ENCODE measurements at places on chromosomes 12 and 14.

GRCh38 chr12:48903363-48903981 is 21.8 kb downstream of the FKBP11 start:
- DNase-seq = no peak

- DNase-seq = peak; percentile 71
These were observed 5.8 kb downstream of the CTDSP2 start for GRCh38 chr12:57840726-57841125.

GRCh38 chr12:64694130-64695040 is 64.8 kb downstream of the GNS start:
- DNase-seq = peak; percentile 67

- DNase-seq = no peak
These were observed 507 bp upstream of the KRT73 start for GRCh38 chr12:52618866-52619265.

DNA sequence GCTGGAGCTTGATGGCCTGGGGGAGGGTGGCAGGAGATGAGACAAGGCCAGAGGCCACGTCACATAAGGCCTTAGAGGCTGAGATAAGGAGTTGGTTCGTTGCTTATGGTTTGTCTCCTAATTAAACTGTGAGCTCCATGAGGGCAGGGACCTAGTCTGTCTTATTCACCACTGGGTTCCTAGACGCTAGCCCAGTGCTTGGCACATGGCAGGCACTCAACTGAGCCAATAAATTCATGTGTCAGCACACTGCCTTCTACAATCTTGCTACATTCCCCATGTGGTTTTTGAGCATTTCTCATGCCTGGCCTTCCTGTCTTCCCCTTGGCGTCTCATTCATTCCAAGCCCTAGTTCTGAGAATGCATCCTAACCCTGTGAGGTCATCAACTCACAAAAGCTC is 92.5 kb upstream of the MED13L start:
- no peak for DNase-seq

GRCh38 chr12:119292893-119293630 is 41.5 kb upstream of the CCDC60 start:
- no peak for DNase-seq

GRCh38 chr12:31485571-31485970 is 105.4 kb downstream of the DENND5B start:
- no peak for DNase-seq

DNA sequence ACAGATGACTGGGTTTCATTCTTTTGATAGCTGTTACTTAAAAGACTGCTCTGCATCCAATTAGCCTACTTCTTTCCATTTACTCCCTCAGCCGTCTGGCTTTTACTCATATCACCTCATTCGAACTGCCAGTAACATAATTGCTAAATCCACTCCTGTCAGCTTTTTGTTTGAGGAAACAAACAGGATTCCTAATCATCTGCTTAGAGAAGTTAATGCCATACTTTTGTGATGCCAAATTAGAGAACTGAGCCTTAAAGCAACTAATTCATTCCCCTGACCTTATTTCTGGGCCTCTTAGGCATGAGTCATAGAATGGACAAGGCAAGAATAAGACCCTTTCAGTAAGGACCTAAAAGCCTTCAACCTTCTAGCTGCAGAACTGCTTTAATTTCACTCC is 2.9 kb downstream of the OXA1L start:
- DNase-seq = no peak

DNA sequence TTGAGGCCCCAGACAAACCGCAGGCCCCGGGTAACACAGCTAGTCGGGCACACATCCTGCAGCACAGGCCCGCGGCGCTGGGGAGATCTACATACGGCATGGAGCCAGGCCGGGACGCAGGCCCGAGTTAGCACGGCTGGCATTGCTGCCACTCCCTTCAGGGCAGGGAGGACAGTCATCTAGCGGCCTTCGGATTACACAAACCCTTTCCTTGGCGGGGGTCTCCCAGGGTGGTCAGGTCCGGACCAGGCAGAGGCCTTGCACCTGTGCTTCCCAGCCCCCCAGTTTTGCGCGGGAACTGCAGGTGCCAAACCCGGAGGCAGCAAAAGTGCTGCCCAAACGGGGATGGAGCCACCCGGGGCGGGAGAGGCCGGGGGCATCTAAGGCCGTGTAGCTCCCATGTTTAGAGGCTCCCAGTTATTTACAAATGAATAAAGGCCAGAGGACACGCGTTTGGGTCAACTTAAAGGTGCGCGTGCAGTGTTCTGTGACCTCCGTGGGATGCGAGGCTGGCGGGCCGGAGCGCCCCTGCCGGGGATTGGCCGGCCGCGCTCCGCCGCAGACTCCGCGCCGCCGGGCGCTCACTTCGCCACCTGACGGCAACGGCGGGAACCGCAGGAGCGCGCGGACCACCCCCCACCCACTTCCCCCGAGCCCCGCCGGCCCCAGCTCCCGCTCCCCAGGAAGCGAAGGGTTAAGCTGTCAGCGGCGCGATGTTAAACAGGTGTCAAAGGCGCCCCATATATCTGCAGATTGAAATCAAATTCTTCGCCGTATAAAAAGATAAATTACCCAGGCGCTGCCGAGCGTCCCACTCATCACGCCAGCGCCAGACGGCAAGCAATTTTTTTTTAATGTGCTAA is 18.1 kb downstream of the VSX2 start:
- peak; percentile 55 for DNase-seq

GRCh38 chr14:98623788-98624415 is 648.1 kb downstream of the BCL11B start:
- no peak for DNase-seq

- no peak for DNase-seq
These were observed 182.7 kb upstream of the EEA1 start for GRCh38 chr12:93111773-93112172.

- no peak for DNase-seq
These were observed 5.2 kb upstream of the LRP1-AS start for GRCh38 chr12:57152639-57153038.

DNA sequence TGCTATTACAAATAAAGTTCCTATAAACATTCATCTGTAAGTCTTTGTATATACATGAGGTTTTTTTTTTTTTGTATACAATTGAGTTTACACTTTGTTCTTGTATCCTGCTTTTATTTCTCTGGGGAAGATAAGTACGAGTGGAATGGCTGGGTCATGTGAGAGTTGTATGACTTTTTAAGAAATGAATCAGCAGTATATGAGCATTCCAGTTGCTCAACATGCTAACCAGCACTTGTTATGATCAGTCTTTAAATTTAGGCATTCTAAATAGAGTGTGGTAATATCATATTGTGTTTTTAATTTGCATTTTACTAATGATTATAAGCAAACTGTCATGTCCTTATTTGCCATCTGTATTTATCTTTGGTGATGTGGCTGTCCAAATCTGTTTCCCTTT is 44.7 kb upstream of the AMIGO2 start:
- no peak for DNase-seq

GRCh38 chr12:835754-836518 is 83.6 kb downstream of the WNK1 start:
- DNase-seq = no peak

GRCh38 chr12:133120385-133121191 is 9.5 kb downstream of the ZNF891 start:
- no peak for DNase-seq

DNA sequence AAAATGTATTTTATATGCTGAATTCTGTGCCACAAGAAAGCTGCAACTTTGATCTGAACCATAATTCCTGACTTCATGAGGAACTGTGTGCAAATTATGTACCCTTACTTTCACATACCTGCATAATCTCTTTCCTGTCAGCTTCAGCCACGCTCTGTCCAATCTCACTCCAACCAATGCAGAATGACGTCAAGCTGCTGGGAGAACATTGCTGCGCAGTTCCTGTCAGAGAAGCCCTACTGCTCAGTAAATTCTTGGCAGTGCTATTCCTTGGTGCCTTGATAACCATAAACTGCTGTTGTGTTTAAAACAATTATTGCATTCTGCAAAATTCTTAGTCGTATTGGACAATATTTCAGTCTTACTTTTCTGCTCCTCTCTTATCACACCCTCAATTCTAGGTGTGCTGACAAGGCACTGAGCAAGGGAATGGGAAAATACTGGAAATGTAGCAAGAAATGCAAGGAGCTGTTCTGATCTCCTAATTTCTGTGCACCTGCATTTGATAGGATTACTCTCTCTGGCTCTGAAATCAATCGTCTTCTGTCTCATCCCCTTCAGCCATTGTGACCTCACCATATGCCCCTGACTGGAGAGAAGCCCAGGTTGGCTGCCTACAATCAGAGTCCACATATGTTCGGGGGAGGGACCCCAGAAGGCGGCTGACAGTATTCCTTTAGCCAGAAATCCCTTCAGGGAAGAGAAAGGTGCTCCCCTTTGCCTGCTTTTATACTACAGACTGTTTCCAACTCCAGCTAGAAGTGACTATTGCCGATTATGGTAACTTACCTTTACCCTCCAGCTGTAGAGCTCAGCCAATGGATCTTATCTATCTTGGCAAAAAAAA is 274.9 kb upstream of the NOVA1 start:
- peak; percentile 68 for DNase-seq

GRCh38 chr14:68396461-68396860 is 396.4 kb downstream of the ZFP36L1 start:
- peak; percentile 21 for DNase-seq

- no peak for DNase-seq
These were observed 363.8 kb downstream of the FUT8 start for GRCh38 chr14:65776193-65776852.

DNA sequence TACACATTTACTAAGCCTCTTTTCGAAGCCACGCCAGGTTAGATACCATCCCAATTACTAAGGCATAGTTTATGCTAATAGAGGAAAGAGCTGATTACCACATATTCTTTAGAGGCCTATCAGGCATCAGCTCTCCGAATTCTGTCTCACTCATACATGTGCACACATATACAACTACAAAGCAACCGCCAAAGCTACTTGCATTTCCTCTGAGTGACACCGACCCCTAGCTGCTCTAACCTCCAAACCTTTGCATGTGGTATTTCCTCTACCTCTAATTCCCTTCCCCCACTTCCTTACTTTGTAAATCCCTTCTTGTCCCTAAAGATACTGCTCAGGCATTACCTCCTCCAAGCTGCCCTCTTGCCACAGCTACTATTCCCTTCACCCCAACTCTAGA is 107.2 kb downstream of the DUSP6 start:
- DNase-seq = no peak

DNA sequence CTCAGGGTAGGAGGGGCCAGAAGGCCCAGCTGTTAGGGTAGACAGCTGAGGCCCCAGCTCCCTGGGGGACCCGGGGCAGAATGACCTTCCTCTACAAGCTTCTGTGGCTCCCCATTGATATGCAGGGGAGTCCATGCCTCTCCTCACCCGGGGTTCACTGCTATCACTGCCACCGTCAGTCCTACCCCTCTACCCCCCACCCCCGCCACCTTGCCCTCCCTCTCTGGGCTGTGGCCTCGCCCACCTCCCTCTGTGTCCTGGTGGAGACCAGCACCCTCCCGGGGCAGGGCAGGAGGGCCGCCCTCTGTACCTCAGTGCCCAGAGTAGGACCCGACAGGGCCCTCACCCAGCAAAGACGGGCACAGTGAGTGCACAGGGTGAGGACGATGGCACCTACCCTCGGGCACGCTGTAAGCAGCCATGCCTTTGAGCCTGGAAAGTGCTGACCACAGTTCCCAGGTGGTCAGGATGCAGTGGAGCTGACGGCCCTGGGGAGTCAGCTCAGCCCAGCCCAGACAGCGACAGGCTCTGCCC is 88.4 kb upstream of the SFSWAP start:
- no peak for DNase-seq

GRCh38 chr14:43003845-43004244 is 1397.2 kb downstream of the LRFN5 start:
- DNase-seq = no peak

DNA sequence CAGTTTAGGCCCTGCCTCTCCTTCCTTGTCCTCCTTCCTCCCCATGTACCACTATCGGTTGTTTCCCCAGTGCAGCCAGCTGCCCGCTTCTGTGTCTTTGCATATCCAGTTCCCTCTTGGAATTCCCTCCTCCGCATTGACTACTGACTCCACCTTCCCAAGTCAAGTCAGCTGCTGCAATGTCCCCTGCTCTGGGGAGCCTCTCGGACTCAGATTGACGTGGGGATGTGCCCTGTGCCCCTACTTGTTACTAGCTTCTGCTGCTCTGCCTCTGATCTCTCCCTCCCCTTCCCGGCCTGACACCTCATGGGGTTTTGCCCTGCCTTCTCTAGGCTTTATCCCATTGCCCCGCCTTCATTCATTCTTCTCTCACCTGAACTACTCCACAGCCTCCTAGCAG is 2.1 kb upstream of the CD9 start:
- DNase-seq = peak; percentile 63

DNA sequence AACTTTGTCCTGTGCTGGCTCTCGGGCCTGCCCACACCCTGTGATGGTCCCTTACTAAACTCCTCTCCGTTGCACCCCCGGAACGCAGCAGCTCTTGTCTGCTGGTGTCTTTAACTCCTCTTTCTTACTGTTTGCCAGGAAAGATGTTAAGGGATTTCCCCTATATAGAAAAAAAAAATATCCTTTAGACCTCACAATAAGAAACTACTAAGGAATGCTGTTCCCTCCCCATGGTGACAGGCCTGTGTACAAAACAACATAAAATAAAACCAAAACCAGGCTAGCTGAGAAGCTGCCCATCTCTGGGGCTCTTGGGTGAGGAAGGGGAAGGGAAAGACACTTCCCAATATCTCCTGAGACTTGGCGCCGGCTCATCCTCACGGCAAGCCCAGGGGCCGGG is 95.4 kb downstream of the CHGA start:
- peak; percentile 49 for DNase-seq

DNA sequence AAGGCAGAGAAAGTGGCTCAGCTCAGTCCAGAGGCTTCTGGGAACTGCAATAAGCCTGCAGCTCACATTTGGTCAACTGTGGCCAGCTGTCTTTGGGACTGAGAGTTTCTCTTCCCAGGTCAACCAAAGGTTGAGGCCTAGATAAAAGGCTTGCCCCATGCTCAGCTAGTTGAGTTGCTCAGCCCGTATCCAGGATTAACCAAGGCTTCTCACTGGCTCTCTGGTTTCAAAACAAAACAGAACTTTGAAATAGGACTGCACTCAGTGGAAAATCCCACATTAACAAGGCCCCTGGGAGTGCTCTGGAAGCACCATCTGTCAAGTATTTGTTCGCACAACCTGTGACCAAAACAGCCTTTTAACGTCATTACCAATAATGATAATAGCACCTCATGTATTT is 40.3 kb upstream of the NUAK1 start:
- DNase-seq = peak; percentile 69

GRCh38 chr14:69077841-69078240 is 75.1 kb downstream of the DCAF5 start:
- DNase-seq = no peak

DNA sequence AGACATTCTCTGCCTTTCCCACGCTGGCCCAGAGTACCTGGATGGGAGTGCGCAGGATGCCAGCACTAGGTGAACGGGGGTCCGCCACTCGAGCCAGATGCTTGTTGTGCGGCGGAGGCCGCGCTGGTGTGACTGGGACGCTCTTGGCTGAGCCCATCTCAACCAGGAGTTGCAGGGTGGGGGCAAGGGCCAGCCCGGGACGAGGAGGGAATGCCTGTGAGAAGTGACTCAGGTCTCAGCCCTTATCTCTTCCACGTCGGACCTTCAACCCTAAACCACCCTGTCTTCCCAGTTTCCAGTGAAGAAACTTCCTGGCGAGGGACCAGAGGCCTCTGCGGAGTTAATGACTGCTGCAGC is 312 bp downstream of the CDCA3 start:
- DNase-seq = no peak

GRCh38 chr12:130849561-130850417 is 10.7 kb upstream of the STX2 start:
- DNase-seq = no peak

GRCh38 chr12:117596968-117597367 is 235.5 kb upstream of the NOS1 start:
- peak; percentile 17 for DNase-seq

GRCh38 chr14:93884950-93885349 is 42.2 kb upstream of the FAM181A start:
- no peak for DNase-seq

Data from tongue (tissue), 3 donors.